ENCODE measurements at places on chromosomes 5 and 9.

- no peak for DNase-seq
These were observed 25.6 kb downstream of the OR2V2 start for GRCh38 chr5:181173027-181173419.

DNA sequence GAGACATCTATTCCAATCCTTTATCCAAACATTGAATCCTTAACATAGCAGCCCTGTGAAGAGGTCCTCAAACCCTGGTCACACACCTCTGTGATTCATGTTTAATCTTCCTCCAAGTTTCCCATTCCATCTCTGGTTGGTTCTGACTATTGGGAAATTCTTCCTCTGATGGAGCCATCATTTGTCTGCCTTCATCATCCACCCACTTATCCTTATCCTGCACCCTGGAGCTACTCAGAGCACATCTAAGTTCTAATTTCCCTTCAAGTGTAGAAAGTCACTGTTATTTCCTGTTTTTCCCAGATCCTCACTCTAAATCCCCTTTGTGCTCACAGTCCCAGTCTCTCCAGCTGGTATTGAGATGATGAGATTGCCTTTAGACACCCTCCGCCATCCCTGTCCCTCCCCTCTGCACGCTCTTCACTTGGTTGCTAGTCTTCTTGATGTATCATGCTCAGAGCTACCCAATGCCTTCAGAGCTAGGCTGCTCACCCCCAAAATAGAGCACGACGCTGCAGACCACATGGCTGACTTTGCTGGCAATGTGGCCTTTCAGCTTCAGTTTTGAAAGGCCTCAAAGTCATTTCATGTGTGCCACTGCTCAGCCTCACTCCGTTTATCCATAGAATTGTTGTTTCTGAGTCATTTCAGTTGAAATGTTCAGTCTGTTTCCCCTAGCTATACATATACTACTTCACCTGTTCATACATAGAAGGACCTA lies 154.3 kb downstream of the PALM2AKAP2 start:
- DNase-seq = no peak

DNA sequence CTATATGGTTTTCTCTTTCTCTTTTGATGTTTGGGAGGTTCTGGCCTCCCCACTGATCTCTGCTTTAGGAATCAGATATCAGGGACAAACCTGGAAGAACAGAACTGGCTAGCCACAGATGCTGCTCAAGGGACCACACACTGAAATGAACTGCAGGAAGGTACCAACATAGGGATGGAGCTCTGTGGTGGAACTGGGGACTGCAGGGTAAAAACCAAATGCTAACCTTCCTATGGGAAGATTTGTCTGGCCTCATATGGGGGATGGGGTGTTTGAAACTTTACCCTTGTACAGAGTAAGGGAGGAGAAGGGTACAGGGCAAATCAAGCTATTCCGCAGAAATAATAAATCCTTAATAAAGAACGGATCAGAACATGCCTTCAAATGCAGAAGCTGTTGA lies 49.4 kb downstream of the ELOVL7 start:
- no peak for DNase-seq

DNA sequence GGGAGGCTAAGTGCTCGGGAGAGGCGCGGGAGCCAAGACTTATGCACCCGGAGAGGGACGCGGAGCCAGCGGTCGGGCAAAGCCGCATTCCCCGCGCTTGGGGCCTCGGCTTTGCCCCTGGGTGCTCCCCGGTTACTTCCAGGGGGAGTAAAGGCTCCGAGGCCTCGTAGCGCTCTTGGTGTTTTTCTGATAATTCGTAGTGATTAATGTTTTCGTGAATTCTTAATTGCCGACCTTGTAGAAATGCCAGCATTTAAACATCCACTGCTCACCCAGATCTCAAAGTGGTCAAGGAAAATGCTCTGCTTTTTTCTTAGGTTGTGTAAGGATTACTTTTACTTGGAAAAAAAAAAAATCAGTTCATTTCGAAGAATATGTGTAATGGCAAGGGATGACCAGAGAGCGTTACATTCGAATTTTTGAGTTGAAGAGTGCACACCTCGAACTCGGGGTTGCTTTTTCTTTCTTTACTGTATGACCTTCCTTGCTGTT lies 654 bp upstream of the TUT7 start:
- no peak for DNase-seq

- no peak for DNase-seq
These were observed 1.8 kb upstream of the FAM78A start for GRCh38 chr9:131277910-131278701.

DNA sequence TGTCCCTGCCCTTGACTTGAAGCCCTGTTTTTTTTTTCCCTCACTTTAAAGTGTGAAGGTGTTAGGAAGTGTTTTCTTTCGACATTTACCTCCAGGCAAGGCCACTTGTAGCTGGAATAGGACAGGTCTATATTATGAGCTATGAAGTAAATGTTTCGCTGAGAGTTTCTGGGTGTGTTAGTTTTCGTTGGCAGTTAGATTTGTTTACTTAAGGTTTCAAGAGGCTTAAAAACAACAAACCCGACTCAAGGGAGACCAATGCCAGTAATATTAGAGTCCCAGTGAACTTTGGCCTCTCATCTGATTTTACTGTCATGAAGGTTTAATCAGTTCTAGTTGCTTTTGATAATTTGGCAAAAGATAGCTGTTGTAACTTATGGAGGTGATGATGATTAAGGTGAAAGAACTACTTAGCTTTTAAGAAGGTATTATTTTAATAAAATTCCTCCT lies 25.2 kb downstream of the OCLN start:
- no peak for DNase-seq

DNA sequence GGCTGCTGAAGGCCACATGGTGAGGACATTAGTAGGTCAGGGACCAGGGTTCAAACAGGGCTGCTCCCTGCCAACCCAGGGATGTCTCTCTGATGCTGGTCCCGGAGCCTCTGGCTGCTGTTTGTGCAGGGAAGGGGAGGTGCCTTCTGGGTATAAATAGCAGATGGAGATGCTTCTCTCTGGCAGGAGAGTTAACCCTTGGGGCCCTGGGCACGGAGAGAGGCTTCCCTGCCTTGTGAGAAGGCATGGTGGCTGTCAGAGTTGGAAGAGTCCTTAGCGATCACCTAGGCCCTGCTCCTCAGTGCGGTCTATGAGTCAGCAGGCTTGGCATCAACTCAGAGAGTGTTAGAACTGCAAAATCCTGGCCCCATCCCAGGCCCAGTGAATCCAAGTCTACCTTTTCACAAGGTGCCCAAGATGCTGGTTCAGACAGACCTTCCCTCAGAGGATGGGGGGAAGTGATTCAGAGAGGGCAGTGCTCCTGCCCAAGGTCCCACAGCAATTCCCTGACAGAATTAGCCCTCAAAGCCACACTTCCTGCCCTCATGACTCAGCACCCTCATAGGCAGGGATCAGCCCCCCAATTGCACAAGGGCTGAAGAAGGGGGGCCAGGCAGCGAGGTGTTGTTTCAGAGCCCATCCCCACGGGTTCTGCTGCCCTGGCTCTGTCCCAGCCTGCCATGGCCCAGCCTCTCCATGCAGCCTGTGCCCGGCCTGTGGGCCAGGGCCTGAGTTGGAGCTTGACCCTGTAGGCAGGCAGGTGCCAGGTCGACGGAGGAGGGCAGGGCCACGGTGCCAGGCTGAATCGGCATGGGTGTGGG lies 25.6 kb downstream of the CAMK2A start:
- DNase-seq = no peak

GRCh38 chr5:164679461-164679860 lies 1174.0 kb downstream of the MAT2B start:
- no peak for DNase-seq

GRCh38 chr5:15014809-15015208 lies 143.2 kb upstream of the ANKH start:
- no peak for DNase-seq

GRCh38 chr9:116279230-116279629 lies 125.6 kb downstream of the PAPPA start:
- no peak for DNase-seq

GRCh38 chr5:16909464-16909863 lies 26.6 kb downstream of the MYO10 start:
- no peak for DNase-seq

DNA sequence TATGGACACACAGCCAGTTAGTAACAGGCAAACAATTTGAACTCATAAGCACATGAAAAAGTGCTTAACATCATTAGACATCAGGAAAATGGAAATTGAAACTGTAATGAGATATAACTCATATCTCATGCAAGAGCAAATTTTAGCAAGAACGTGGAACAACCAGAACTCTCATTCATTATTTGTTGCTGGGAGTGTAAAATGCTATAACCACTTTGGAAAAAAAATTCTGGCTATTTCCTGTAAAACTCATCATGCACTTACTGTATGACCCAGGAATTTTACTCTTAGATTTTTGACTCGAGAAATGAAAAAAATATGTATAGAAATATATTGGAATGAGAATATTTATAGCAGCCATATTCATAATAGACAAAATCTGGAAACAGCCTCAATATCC lies 205.7 kb upstream of the PUM3 start:
- no peak for DNase-seq

- no peak for DNase-seq
These were observed 145.6 kb upstream of the POC5 start for GRCh38 chr5:75862872-75863271.

DNA sequence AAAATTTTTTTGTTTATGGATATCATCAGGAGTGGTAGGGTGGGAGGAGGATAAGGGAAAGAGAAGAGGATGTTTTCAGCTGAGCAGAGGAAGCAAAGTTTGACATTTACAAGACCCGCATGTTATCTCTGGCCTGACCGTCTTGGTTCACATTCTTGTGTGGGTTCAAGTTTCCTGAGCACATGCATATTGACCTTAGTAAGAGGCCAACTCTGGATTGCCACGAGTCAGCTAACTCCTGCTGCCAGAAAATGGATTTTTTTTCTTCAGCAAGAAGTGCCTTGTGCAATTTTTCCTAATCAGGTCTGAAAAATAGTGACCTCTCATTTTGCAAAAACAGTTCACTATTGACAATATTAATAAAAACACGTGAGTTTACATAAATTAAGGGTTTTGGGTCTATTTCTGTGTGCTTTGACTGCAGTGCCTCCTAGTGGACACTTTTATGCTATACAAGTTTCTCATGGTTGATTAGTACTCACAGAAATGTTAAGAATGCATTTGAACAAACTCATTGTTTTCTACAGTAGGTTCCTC lies 27.1 kb upstream of the BASP1 start:
- no peak for DNase-seq

DNA sequence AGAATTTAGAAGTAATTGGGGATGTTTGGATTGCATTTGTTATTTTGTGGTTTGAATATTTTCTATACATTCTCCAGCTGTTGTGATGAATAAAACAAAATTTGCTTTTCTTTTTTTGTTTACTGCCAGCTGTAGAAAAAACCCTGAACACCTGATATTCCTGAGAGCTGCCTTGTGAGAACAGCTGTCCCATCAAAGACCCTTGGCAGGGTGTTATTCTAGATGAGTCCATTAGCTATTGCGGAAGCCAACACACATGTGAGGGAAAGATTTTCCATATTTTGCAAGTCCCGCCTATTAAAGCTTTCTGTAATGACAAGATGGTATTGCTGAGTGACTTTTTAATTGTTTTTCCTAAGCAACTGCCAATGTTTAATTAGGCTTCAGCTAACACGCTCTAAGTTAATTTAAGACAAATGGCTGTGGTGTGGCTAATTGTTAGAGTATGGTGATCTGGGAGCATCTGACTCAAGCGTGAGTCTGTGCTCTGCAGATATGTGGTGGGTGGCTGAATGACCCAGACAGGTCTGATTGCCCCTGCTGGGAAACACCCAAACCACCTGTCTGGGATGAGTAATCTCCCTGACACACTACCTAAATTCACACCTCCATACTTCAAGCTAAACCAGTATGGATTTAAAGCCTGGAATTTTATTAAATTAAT lies 86.5 kb upstream of the PRLR start:
- DNase-seq = no peak

DNA sequence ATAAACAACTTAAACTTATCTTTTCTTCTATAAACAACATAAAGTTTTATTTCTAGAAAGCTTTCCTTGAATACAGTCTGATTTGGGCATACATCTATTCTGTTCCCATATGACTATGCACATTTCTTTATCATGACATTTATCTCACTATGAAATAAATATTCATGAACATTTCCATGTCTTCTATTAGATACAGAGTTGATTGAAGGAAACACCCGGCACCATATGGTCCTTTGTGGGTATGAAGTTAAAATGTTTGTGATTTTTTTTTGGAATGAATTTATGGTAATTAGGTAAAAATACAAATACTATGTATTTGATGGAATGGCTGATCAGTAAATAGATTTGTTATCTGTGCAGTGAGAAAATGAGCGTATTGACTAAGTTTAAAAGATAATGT lies 1209.8 kb upstream of the ACO1 start:
- DNase-seq = no peak

DNA sequence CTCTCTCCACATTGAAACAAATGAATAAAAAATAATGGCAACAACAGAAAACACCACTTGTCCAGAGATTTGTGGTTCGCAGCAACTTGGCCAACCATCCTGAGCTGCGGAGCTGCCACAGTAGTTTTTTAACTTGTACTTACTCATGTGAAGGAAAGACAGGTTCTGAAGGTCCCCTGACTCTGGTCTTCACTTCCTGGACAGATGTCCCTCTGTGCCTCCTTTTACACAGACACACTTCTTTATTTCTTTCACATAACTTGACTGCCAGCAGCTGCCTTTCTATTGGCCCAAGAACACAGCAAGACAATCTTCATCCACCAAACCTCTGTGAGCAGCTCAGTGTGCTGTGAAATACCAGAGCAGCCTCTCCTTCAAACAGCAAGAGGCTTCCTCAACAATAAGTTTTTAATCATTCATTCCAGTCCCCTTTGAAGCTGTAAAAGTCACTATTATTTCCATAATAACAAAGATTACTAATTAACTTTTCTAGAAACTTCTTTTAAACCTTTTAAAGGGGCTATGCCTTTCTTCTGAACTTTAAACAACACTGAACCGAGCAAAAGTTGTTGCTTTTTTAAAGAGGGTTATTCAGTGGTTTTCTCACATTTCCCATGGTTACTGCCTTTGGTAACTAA lies 198.7 kb downstream of the NR2F1-AS1 start:
- no peak for DNase-seq

DNA sequence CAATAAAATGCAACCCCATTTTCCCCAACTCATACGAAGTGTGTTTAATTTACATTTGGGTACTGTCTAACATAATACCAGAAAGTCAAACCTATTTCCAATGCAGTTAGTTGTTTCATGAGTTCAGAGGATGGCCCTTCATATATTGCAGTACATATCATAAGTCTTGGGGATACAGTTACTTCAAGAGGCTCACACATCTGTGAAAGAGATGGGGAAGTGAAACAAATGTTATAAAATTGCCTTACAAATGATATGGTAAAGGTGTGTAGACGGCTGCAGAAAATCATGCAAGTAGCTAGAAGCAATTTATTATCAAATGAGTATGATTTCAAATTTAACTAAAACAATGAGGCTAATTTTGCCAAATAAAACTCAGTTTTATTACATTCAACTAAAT lies 219.0 kb upstream of the CDH12 start:
- no peak for DNase-seq

GRCh38 chr9:81096625-81097024 lies 592.7 kb downstream of the TLE1 start:
- no peak for DNase-seq

DNA sequence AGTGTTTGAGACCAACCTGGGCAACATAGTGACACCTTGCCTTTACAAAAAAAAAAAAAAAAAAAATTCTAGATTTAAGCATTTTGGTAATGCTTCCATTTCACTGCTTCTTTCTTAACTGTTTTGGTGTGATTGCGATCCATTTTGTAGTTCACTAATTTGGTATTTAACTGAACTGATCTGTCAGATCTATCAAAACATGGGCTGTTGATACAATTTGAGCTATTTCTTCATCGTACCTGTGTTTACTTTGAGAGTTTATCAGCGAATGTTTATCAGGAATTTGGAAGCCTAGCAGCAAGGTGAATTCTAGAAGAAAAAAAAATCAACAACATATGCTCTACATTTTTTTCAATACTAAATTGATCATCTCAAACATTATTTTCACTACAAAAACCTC lies 864.9 kb upstream of the WWC1 start:
- DNase-seq = no peak

Measured in osteocyte (in vitro differentiated cells).